GM10248 (cell line): ENCODE measurements at places on chromosomes 6 and 20.
A peak's percentile ranks its signal among the peaks of the same experiment; 100 is the strongest.

- DNase-seq, result no peak
Measured at GRCh38 chr6:21033575-21034026, 499.3 kb downstream of the CDKAL1 start.

GRCh38 chr20:32743237-32744112 lies at the start of gene COMMD7:
COMMD7 (minus strand) TSS chr20:32743467; CDS start chr20:32743391, 76 bp downstream.
- DNase-seq, result peak; percentile 73

DNA sequence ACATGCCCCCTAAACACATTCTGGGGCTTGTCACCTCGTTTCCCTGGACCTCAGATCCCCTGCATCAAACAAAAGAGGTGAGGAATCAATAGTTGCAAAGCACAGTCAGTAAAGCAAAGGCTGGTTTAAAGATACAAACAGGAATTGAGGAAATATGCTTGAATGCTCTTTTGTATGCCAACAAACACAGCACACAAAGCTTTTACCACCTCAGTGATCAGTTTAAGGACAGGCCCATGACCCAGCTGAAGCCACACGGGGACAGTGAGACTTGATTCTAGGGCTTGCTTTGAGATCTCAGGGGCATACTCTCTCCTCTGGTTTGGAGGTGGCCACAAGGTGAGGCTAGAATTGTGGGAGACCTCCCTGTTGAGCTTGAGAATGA lies 182.9 kb upstream of the CST7 start:
- DNase-seq, result no peak

DNA sequence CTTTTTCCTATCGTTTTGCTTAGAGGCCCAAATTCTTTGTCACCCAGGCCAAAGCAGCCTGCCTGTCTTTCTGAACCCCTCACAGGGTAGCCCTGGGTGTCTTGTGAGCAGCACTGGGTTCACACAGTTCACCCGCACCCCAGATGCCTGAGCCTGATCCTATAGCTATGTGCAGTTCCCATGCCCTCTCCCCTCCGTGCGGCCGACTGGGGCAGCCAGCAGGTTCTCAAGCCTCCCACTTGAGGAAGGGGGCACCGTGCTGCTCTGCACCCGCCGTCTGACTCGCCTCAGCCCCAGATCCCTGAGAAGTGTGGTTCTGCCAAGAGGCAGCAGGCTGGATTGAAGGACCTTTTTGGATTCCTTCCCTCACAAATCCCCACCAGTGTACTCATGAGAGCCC lies 89.0 kb downstream of the PSMB1 start:
- DNase-seq, result no peak

- peak; percentile 69 for DNase-seq
Measured at GRCh38 chr20:32052778-32053362, 828 bp downstream of the HCK start.

- DNase-seq, result no peak
Measured at GRCh38 chr20:6469695-6470094, 297.8 kb upstream of the BMP2 start.

GRCh38 chr6:5584078-5584482 lies 322.8 kb downstream of the FARS2 start:
- DNase-seq, result no peak

DNA sequence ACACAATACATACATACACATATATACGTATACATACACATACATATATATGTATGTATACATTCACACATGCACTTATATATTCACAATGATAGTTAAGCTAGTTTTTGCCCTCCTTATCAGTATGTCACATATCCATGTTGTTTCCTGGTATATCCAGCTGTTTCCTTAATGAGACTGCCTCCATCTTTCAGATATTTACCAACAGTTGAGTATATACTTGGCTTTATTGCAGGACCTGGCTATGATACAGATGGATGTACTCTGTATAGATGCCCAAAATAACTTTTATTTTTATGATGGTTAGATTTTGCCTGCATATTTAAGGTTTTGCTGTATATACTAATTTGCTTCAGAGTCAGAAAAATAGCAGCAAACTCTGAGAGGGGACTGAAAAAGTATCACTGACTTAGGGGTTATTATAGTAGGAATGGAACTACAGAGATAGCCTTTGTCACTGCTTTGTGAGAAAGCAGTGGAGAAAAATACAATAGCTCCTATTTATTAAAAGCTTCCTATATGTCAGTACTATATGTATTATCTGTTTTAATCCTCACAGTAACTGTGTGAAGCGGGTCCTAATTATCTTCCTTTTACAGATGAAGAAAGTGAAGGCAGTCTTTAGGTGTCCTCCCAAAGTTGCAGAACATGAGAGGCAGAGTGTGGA lies 35.5 kb downstream of the CARMIL1 start:
- no peak for DNase-seq

DNA sequence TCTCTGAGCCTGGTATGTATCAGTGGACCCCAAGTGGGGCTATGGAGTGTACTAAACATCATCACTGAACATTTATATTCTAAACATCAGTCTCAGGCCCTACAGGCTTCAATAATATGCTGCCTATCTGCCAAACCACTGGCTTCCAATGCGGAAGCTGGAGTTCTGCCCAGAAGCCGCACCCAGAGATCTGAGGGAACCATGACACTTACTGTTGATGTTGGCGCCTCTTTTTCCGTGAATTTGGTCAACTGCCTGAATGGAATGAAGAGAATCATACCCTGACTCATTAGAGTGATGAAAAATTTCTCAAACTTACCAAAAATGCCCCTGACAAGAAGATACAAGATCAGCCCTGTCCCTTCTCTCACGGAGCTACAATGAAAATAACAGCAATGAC lies 66.2 kb downstream of the SLC22A23 start:
- no peak for DNase-seq

GRCh38 chr6:29943053-29943966 lies 978 bp downstream of the HLA-A start:
- DNase-seq, result no peak
